Thyroid gland (tissue), 4 donors: ENCODE measurements at places on chromosomes 7 and 10. TPM values are rescaled to one million over a fixed set of nuclear protein-coding genes. Genes with fewer than 3 reads are reported as not detected.

- no peak for DNase-seq
- H3K4me1 ChIP-seq: no peaks in the 10 kb centered on the region
- no peaks in the 10 kb centered on the region for H3K36me3 ChIP-seq
- no peak overlapping the region for H3K27ac ChIP-seq
- H3K4me3 ChIP-seq: no peak overlapping the region
- H3K27me3 ChIP-seq: no peaks in the 10 kb centered on the region
Observed at GRCh38 chr7:8536431-8536830, 103.0 kb downstream of the NXPH1 start.

DNA sequence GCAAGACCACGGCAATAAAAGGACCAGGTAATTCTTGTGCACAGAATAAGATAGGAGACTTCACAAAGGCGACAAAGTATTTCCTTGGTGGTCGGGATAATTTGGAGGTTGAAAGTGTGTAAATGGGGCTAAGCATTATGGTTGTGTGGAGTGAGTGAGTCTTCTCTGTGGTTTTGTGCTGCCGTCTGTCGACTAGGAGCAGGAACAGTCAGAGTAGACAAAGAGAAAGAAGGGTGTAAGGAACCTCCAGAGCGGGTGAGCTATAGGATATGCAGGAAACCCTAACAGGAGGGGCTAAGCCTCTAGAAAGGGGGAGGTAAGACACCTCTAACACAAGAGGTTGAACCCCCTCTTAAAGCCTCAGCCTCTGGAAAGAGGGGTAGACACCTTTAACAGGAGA lies 201.6 kb downstream of the SH2D4B start:
- DNase-seq: no peak
- peaks cover 7% of the 10 kb centered on the region for H3K4me1 ChIP-seq
- H3K4me3 ChIP-seq: no peak overlapping the region
- H3K27me3 ChIP-seq: no peaks in the 10 kb centered on the region
- no peaks in the 10 kb centered on the region for H3K36me3 ChIP-seq

DNA sequence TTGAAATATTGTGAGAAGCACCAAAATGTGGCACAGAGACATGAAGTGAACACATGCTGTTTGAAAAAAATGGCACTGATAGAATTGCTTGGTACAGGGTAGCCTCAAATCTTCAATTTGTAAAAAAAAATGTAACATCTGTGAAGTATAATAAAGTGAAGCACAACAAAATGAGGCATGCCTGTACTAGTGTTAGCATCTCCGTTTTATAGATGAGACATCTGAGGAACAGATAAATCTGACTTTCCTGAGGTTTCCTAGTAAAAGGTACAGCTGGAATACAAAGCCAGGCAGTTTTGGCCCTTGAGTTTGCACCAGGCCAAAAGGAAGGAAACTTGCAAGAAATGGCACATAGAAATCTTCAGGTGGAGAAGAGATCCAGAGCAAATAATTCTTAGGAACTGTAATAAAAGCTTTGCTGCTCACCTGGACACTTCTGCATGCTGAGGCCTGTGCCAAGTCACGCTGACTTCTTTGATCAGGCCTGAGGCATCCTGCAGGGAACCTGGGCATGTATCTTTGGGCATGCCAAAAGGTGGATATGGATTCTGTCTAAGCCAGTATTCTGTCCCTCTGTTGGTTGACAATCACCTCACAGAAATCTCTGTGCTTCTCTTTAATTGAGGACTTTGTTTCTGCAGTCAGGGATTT lies 251.5 kb upstream of the PLPP4 start:
- no peak overlapping the region for H3K4me3 ChIP-seq
- H3K27ac ChIP-seq: no peak overlapping the region
- H3K27me3 ChIP-seq: no peaks in the 10 kb centered on the region
- no peak for DNase-seq
- H3K4me1 ChIP-seq: no peaks in the 10 kb centered on the region

LRRTM3 gene
- total RNA-seq: not detected

SFMBT2 gene
- total RNA-seq: 10.8 TPM

- no peak overlapping the region for H3K27ac ChIP-seq
- H3K36me3 ChIP-seq: no peaks in the 10 kb centered on the region
- no peak overlapping the region for H3K4me3 ChIP-seq
Observed at GRCh38 chr7:127807340-127807739, 155.3 kb downstream of the SND1 start.

GRCh38 chr10:1047937-1048336 lies 982 bp downstream of the IDI1 start:
- peaks cover 1% of the 10 kb centered on the region for H3K36me3 ChIP-seq
- H3K27me3 ChIP-seq: no peaks in the 10 kb centered on the region
- H3K4me1 ChIP-seq: peaks cover 13% of the 10 kb centered on the region
- peak overlapping the region; percentile 97 for H3K27ac ChIP-seq

- H3K4me1 ChIP-seq: no peaks in the 10 kb centered on the region
- no peaks in the 10 kb centered on the region for H3K27me3 ChIP-seq
- H3K27ac ChIP-seq: no peak overlapping the region
- no peak overlapping the region for H3K4me3 ChIP-seq
- no peak for DNase-seq
- no peaks in the 10 kb centered on the region for H3K36me3 ChIP-seq
Observed at GRCh38 chr7:46385662-46386309, 464.7 kb upstream of the IGFBP3 start.

WEE2 gene
- not detected for total RNA-seq

AKR1C4 gene
- not detected for total RNA-seq

- no peak for DNase-seq
- no peaks in the 10 kb centered on the region for H3K4me1 ChIP-seq
- peaks cover 8% of the 10 kb centered on the region for H3K36me3 ChIP-seq
- H3K27me3 ChIP-seq: no peaks in the 10 kb centered on the region
- H3K4me3 ChIP-seq: no peak overlapping the region
Observed at GRCh38 chr10:74079936-74080590, 70.6 kb downstream of the AP3M1 start.

DNA sequence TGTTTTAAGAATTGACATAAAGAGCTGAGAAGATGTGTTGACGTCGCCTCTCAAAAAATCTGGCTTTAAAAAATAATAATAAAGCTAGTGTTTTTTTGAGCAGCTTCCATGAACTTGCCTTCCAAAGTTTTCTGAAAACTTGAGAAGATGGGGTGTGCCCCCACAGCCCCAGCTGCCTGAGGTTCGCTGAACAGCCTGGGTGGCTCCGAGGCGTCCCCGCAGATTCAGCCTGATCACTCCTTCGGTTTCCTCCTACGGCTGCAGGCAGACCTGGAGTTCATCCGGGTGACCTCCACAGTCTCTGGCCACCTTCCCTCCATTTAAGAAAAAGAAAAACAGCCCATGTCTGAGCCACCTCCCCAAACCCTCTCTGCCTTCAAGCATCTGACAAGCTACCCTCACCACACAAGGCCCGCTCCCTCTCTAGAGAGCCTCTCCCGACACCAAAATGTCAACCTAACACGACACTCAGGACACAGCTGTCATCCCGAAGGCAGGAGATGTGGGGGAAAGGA lies 177.8 kb downstream of the PTPRN2 start:
- no peak for DNase-seq
- H3K27ac ChIP-seq: no peak overlapping the region
- H3K4me3 ChIP-seq: no peak overlapping the region
- H3K27me3 ChIP-seq: no peaks in the 10 kb centered on the region

DNA sequence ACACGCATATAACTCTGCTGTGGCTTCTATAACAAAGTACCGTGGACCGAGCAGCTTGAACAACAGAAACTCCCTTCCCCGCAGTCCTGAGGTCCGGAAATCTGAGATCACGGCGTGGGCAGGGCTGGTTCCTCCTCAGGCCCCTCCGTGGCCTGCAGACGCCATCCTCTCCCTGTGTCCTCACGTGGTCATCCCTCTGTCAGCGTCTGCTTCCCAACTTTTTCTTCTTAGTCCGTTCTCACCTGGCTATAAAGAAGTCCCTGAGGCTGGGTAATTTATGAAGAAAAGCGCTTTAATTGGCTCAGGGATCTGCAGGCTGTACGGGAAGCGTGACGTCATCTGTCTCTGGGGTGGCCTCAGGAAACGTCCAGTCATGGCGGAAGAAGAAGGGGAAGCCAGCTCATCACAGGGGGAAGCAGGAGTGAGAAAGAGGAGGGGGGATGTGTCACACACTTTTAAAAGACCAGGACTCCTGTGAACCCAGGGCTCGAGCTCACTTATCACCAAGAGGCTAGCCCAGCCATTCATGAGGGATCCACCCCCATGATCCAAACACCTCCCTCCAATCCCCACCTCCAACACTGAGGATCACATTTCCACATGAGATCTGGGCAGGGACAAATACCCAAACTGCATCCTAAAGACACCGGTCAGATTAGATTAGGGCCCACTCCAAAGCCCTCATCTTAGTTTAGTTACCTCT lies 91.2 kb upstream of the INSIG1 start:
- peak overlapping the region; percentile 71 for H3K27ac ChIP-seq
- peak; percentile 26 for DNase-seq
- no peaks in the 10 kb centered on the region for H3K27me3 ChIP-seq
- no peak overlapping the region for H3K4me3 ChIP-seq

DNA sequence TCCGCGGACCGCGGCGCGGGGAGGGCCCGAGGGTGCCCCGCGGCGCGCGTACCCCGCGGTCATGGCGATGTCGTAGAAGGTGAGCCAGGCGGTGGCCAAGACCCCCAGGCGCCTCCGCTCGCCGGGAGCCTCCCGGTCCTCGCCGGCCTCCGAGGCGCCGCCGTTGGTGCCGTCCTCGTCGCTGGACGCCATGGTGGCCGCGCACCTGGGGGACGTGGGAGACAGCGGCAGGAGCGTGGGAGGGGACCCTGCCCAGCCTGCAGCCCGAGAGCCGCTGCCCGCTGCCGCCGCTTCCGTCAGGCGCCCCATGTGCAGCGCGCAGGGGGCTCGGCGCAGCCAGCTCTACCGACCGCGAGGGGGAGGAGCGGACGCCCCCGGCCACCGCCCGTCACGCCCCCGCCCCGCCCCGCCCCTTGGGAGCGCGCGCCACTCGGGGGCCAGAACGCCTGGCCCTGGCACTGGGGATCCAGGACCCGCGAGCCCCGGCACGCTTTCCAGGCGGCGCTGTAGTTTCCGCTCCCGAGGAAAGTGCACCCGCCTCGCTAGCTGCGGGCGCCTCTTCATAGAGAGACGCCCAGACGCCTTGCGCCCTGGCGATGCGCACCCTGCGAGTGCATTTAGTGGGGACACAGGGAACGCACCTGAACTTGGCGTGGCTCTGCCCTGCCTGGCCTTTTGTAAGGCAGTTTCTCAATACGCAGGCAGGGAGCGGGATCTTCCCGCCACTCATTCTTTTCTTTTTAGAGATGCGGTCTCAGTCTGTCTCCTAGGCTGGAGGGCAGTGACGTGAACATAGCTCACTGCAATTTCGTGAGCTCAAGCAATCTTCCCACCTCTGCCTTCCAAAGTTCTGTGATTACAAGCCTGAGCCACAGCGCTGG lies at the start of gene HACD1:
HACD1 (minus strand) TSS at position 344 of the 881 bp plus-strand sequence; CDS start at position 309, 35 bp downstream.
- peak within 1 kb of the TSS; percentile 79 for H3K4me3 ChIP-seq
- H3K4me1 ChIP-seq: no peaks in the 10 kb centered on the region
- no peaks in the 10 kb centered on the region for H3K36me3 ChIP-seq
- H3K27me3 ChIP-seq: no peaks in the 10 kb centered on the region

DNA sequence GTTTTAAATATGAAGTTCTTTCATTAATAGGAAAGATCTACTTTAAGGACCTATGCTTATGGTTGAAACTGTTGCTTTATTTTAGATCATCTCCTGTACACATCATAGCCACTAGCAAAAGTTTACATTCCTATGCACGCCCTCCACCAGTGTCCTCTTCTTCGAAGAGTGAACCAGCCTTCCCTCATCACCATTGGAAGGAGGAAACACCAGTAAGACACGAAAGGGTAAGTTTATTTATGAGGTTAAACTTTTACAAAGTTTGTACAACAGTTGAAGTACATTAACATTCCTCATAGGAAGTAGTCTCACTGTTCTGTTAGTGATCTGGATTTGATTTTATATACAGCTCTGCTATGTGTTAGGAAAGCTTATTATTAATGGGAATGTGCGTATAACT lies 16.9 kb downstream of the HBP1 start:
- peaks cover 2% of the 10 kb centered on the region for H3K4me1 ChIP-seq
- H3K4me3 ChIP-seq: no peak overlapping the region
- no peak overlapping the region for H3K27ac ChIP-seq

CLEC2L gene
- total RNA-seq: not detected

DNA sequence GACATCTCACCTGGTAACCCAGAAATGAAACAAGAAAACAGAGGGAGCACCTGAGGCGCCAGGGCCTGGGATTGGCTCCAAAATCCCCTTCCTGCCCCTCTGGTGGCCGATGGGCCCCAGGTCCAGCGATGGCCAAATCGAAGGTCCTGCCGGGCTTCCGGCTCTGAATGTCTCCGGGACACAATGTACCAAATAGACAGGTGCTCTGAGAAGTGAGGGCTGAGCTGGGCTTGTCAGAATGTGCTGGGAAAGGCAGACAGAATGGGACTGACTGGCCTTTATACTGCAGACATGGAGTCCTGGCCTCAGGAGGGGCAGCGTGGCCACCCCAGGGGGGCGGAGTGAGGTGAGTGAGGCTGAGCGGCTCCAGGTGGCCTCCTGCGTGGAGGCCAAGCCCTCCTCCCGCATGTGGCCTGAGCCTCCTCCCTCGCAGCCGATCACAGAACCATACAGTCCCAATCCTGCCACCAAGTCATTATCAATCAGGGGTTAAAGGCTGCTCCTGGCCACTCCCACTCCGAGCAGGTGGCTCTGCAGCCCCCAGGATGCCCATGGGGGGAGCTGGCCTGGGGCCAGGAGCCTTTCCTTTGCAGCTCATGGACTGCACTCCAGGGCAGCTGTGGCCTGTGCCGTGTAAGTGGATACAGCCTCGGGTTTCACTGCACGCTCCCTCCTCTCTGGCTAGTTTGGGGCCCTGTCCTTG lies 185.5 kb downstream of the ADARB2 start:
- no peaks in the 10 kb centered on the region for H3K27me3 ChIP-seq
- no peak overlapping the region for H3K27ac ChIP-seq
- no peak for DNase-seq
- no peaks in the 10 kb centered on the region for H3K36me3 ChIP-seq
- H3K4me3 ChIP-seq: no peak overlapping the region

DNA sequence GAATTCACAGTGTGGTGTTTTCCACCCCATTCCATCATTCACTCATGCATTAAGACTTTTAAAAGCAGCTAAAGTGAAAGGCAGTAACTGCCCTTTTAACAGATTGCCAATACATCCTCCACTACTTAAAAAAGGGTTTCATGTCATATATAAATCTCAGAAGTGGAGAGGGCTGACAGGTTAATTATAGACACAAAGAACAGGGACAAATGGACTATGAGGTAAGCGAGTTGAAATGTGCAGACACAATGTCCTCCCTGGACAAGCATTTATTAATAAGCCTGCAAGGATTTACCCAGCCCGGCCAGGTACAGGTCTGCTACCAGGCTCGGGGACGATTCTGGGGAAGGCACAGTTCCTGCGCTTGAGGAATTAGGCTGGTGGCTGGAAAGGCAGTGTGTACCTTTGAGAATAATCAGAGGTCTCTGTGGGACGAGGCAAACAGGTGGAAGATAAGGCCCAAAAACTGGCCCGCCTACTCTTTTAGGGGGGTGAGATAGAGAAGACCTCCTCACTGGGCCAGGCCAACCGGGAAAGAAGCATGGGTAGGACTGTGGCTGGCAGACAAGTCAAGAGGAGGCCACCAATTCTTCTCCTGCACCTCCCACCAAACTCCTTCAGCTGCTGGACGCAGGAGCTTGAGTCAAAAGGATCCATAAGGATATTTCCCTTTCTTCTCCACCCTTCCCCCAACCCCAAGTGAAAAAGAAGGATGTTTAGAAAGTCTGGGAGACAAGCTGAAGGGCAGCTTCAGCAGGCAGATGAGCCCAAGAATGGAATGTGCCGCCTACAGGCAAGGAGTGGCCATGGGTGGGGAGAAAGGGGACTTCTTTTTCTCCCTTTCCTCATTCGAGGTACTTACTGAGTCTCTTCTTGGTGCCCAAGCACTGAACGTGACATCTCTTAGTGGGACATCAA lies 1.5 kb downstream of the PDLIM1 start:
- H3K36me3 ChIP-seq: no peaks in the 10 kb centered on the region
- H3K4me3 ChIP-seq: peak overlapping the region; percentile 83
- H3K27me3 ChIP-seq: no peaks in the 10 kb centered on the region
- peaks cover 50% of the 10 kb centered on the region for H3K4me1 ChIP-seq
